ENCODE measurements at places on chromosomes 16 and 17. TPM values are rescaled to one million over a fixed set of nuclear protein-coding genes. Genes with fewer than 3 reads are reported as not detected.

DNA sequence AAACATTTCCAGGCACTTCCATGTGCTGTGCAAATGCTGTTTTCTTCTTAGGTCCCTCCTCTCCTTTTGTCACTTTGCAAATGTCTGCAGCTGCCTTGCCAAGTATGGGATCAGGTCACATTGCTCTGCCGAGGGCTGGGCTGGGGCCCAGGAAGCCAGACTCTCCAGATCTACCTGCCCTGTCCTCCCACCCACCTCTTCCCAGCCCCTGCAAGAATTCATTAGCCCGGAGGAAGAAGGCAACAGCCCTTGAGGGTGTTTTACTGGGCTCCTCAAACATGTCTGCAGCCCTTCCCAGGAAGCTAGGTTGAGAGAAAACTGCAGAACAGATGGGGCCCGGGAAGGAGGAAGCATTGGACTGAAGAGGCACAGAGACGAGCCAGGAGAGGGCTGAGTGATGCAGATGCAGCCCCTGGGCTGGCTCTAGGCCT, 47.1 kb downstream of the WSB1 start:
- H3K27ac ChIP-seq = peak overlapping the region; percentile 24
- no peak for DNase-seq
- no peaks in the 10 kb centered on the region for H3K27me3 ChIP-seq
- H3K4me1 ChIP-seq = no peaks in the 10 kb centered on the region
- H3K4me3 ChIP-seq = no peak overlapping the region

GRB7 gene
- total RNA-seq = 0.51 TPM

- no peaks in the 10 kb centered on the region for H3K27me3 ChIP-seq
- H3K4me3 ChIP-seq = no peak overlapping the region
- no peaks in the 10 kb centered on the region for H3K4me1 ChIP-seq
- H3K27ac ChIP-seq = peak overlapping the region; percentile 63
- no peaks in the 10 kb centered on the region for H3K36me3 ChIP-seq
These were observed 35.6 kb downstream of the FBXL20 start for GRCh38 chr17:39365872-39366271.

DNA sequence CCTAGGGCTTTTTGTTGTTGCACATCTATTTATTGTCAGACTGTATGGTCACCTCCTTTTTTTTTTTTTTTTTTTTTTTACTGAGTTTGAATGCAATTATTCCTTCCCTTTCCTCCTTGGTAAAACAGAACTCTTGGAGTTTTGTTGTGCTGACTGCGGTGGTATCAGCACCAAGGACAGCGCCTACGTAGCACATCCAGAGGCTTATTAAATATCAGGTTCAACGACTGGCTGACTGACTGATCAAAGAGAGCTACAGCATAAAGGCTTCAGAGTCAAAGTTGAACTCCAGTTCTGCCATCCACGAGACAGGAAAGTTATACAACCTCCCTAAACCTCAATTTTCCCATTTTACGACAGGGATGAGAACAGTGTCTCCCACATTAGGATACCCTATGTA, 86.1 kb upstream of the RBFOX1 start:
- H3K27me3 ChIP-seq = no peaks in the 10 kb centered on the region
- H3K4me1 ChIP-seq = no peaks in the 10 kb centered on the region
- no peak for DNase-seq
- H3K4me3 ChIP-seq = no peak overlapping the region
- H3K36me3 ChIP-seq = no peaks in the 10 kb centered on the region
- H3K27ac ChIP-seq = no peak overlapping the region

- no peaks in the 10 kb centered on the region for H3K27me3 ChIP-seq
- no peak overlapping the region for H3K27ac ChIP-seq
- no peaks in the 10 kb centered on the region for H3K36me3 ChIP-seq
- no peaks in the 10 kb centered on the region for H3K4me1 ChIP-seq
These were observed 2.8 kb downstream of the RASD1 start for GRCh38 chr17:17493249-17493985.

DNA sequence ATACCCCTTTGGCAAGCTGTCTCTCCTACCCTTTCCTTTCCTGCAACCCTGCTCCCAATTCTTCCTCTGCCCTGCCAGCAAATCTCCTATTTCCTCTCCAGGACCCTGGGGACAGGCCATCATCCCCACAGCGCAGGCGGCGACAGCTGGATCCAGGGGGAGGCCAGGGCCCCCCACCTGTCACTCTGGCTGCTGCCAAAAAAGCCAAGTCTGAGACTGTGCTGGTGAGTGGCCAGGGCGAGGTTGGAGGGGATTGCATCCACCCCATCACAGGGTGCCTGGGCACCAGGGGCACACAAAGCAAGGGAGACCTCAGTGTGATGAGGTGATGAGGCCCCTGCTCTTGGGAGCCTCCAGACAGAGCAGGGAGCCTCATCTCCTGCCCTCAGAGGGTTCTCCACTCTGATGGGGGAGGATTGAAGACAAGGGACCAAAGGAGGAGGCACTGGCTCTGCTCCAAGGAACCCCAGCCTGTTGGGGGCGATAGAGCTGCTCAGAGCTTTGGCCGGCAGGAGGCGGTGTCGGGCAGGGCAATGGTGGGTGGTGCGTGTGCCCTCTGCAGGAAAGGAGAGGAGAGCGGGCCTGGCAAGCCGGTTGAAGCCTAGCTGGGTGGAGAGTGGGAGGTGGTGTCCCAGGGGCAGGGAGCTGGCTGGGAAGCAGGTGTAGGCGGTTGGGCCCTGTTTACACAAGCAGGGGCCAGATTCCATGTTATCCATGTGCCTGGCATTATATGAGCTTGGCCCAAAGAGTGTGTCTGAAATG, 15.6 kb upstream of the PDK2 start:
- H3K27ac ChIP-seq = no peak overlapping the region
- H3K36me3 ChIP-seq = no peaks in the 10 kb centered on the region
- H3K4me1 ChIP-seq = no peaks in the 10 kb centered on the region
- no peak overlapping the region for H3K4me3 ChIP-seq

- H3K27ac ChIP-seq = no peak overlapping the region
- H3K36me3 ChIP-seq = no peaks in the 10 kb centered on the region
- no peaks in the 10 kb centered on the region for H3K4me1 ChIP-seq
- H3K4me3 ChIP-seq = no peak overlapping the region
These were observed 9.4 kb downstream of the TMEM235 start for GRCh38 chr17:78240839-78241238.

DNA sequence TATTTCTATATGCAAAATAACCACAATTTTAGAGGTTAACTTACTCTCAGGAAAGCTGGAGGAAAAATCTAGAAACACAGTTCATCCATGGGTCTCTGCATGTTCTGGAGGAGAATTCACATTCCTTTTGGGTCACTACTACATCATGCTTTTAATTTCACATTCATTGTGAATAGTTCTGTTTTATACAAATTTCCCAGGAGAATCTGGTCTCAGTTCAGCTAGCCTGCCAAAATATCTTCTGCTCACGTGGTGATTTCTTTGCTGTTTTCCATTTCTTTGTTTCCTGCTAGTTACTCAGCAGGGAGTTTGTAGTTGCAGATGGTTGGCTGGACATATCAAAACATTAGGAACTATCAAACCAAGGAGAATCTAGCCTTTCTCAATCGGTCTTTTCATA, at the start of gene ABCA9:
Gene ABCA9 (minus strand): TSS at position 106 of the 400 bp plus-strand sequence. CDS start 9,801 bp downstream, outside the sequence.
- H3K4me1 ChIP-seq = no peaks in the 10 kb centered on the region
- no peaks in the 10 kb centered on the region for H3K36me3 ChIP-seq
- no peaks in the 10 kb centered on the region for H3K27me3 ChIP-seq
- DNase-seq = no peak
- no peak within 1 kb of the TSS for H3K4me3 ChIP-seq

DNA sequence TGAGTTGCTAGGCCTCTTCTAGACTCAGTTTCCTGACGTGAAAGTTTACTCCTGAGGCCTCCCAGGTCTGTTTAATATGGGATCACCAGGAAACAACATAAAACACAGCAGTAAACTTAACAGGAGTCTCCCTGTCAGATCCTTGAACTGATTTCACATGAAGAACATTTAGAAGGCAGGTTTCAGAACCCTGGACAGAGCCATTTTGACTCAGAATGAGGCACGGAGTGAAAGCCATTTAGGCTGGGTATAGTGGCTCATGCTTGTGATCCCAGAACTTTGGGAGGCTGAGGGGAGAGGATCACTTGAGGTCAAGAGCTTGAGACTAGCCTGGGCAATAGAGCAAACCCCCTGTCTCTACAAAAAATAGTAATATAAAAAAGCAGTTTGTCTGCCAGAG, 289.1 kb downstream of the CA10 start:
- H3K4me1 ChIP-seq = no peaks in the 10 kb centered on the region
- no peak overlapping the region for H3K27ac ChIP-seq
- no peaks in the 10 kb centered on the region for H3K36me3 ChIP-seq
- no peak for DNase-seq
- H3K4me3 ChIP-seq = no peak overlapping the region

TNS4 gene
- 0.09 TPM for total RNA-seq

GRCh38 chr16:81469710-81470535, 25.3 kb downstream of the CMIP start:
- H3K4me1 ChIP-seq = no peaks in the 10 kb centered on the region
- H3K27ac ChIP-seq = no peak overlapping the region
- no peaks in the 10 kb centered on the region for H3K36me3 ChIP-seq
- H3K27me3 ChIP-seq = no peaks in the 10 kb centered on the region
